ENCODE measurements at places on chromosomes 4 and X. TPM values are rescaled to one million over a fixed set of nuclear protein-coding genes. Genes with fewer than 3 reads are reported as not detected.

The C4orf36 gene
- total RNA-seq: 1.0 TPM

The SPOCK3 gene
- total RNA-seq: 0.18 TPM

The NRK gene
- not detected for total RNA-seq

The ANXA5 gene
- 491 TPM for total RNA-seq

Data from A549 treated with CpdA at 1 μM for 4 hours (cell line).